ENCODE measurements at places on chromosomes 5 and 9. TPM values are rescaled to one million over a fixed set of nuclear protein-coding genes. Genes with fewer than 3 reads are reported as not detected.

DNA sequence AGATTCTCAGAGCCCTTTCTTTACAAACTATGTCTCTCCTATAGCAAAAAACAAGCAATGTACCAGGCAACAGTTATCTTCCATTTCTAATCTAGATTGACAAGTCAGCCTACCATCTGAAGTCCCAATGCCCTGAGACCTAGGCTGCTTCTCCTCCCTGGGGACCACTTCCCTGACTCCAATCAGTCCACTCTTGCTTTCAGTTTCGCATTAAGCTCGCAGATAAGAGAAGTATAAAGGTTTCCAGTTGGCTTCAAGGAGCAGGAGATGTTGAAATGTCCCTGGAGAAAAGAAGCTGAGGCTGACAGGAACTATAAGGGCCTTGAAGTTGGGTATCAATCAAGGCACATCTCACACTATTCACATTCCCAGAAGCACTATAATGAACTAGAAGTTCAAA, 32.3 kb downstream of the ERP44 start:
- no peaks in the 10 kb centered on the region for H3K36me3 ChIP-seq
- H3K4me1 ChIP-seq, result no peaks in the 10 kb centered on the region
- no peaks in the 10 kb centered on the region for H3K27me3 ChIP-seq
- H3K4me3 ChIP-seq, result no peak overlapping the region

DNA sequence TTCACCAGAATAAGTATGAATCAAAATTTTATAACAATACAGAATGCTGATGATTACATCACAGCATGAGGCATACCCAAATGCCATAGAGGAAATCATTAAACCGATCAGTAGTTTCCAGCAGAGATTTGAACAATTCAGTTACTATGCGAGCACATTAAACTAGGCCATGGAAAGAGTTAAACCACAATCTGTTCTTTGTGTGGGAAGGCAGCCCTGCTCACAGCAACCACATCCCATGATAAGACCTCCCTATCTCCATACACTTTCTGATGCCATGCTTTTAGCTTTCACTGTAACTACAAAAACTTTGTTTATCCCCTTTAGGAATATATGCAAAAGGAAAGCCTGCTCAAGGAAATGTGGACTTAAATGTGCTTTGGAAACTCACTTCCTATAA, 4.5 kb downstream of the NFIB start:
- H3K27me3 ChIP-seq, result peaks cover 54% of the 10 kb centered on the region
- ATAC-seq, result peak; percentile 39
- H3K4me1 ChIP-seq, result peaks cover 5% of the 10 kb centered on the region
- no peak overlapping the region for H3K4me3 ChIP-seq

DNA sequence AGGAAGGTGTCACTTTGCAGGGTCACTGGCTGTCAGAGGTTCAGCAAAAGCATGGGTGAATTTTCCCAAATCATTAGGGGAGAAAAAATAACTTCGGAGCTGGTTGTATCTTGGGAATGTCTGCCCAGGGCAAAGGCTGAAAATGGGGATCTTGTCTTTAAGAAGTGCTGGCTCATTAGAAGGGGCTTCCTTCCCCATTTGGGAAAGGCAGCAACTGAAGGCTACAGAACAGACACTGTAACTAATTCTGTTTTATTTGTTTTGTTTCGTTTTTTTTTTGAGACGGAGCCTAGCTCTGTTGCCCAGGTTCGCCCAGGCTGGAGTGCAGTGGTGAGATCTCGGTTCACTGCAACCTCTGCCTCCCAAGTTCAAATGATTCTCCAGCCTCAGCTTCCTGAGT, 70.3 kb upstream of the PCA3 start:
- H3K27me3 ChIP-seq, result peaks cover 47% of the 10 kb centered on the region
- no peak overlapping the region for H3K4me3 ChIP-seq
- no peak for ATAC-seq
- H3K27ac ChIP-seq, result no peak overlapping the region
- no peaks in the 10 kb centered on the region for H3K36me3 ChIP-seq
- H3K4me1 ChIP-seq, result peaks cover 5% of the 10 kb centered on the region

GRCh38 chr5:89020926-89021610, 138.1 kb upstream of the MEF2C start:
- no peaks in the 10 kb centered on the region for H3K36me3 ChIP-seq
- H3K4me1 ChIP-seq, result no peaks in the 10 kb centered on the region
- H3K4me3 ChIP-seq, result no peak overlapping the region
- no peaks in the 10 kb centered on the region for H3K27me3 ChIP-seq

The CCT5 gene
- total RNA-seq, result 188 TPM

- no peak overlapping the region for H3K4me3 ChIP-seq
- H3K27ac ChIP-seq, result no peak overlapping the region
These were observed 153.2 kb downstream of the MED10 start for GRCh38 chr5:6225121-6225607.

- no peak for ATAC-seq
- H3K27ac ChIP-seq, result no peak overlapping the region
- no peaks in the 10 kb centered on the region for H3K27me3 ChIP-seq
- no peaks in the 10 kb centered on the region for H3K4me1 ChIP-seq
- H3K4me3 ChIP-seq, result no peak overlapping the region
These were observed 432.6 kb downstream of the CDH18 start for GRCh38 chr5:19555436-19555835.

DNA sequence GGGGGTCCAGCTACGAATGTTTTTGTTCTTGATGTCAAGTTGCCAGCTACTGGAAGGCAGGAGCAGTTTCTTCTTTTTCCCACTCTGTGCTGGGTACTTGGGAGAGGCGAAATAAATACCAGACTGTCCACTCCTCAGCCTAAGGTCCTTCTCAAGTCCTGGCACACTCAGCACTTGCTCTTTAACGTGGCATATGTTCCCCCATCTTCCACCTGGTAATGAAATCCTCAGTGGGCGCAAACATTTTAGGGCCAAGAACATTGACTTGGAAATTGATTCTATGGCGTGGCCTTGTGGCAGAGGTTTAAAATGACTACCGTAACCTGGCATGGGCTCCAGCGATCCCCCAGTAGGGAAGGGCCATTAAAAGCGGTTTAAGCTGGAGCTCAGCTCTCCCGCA, 51.1 kb upstream of the UBTD2 start:
- no peak overlapping the region for H3K4me3 ChIP-seq
- peaks cover 9% of the 10 kb centered on the region for H3K27me3 ChIP-seq
- ATAC-seq, result no peak
- no peaks in the 10 kb centered on the region for H3K36me3 ChIP-seq
- H3K27ac ChIP-seq, result no peak overlapping the region

GRCh38 chr5:180138214-180138975, 66.8 kb upstream of the RNF130 start:
- H3K36me3 ChIP-seq, result no peaks in the 10 kb centered on the region
- ATAC-seq, result no peak
- H3K27me3 ChIP-seq, result peaks cover 19% of the 10 kb centered on the region
- H3K4me3 ChIP-seq, result no peak overlapping the region

The NMUR2 gene
- total RNA-seq, result not detected

DNA sequence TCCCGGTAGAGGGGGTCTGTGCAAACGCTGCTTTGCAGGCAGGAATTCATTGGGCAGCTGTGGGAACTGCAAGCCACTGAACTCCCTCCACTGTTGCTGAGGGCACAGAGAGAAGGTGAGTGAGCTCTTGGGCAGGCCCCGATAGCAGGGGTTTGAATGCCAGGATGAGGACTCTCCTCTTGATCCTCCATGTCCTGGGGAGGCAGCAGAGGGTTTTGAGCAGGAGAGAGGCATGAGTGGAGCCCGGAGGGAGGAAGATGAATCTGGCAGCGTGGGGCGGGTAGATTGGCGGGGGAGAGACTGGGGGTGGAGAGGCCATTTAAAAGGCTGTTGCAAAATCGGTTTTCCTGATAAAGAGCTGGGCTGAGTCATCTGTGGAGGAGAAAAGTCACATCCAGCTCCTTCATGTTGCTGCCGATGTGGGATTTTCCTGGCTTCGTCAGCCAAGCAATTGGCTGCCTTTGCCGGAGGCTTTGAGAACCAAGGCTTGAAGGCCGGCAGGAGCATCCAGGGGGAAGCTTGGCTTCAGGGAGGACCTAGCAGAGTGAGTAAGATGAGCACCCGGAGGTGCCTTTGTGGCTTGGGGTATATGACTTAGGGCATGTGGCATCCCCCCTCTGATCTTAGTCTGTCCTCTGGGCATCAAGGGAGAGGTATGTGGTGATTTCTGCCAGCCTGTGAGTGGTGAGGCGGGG, at the start of gene SYNPO:
SYNPO (plus strand) TSS at position 350 of the 695 bp plus-strand sequence. CDS start 7,616 bp downstream, outside the sequence.
- no peaks in the 10 kb centered on the region for H3K4me1 ChIP-seq
- peaks cover 13% of the 10 kb centered on the region for H3K27me3 ChIP-seq
- no peak within 1 kb of the TSS for H3K27ac ChIP-seq
- H3K36me3 ChIP-seq, result no peaks in the 10 kb centered on the region
- H3K4me3 ChIP-seq, result no peak within 1 kb of the TSS
- no peak for ATAC-seq

The ELOVL7 gene
- 0.24 TPM for total RNA-seq

DNA sequence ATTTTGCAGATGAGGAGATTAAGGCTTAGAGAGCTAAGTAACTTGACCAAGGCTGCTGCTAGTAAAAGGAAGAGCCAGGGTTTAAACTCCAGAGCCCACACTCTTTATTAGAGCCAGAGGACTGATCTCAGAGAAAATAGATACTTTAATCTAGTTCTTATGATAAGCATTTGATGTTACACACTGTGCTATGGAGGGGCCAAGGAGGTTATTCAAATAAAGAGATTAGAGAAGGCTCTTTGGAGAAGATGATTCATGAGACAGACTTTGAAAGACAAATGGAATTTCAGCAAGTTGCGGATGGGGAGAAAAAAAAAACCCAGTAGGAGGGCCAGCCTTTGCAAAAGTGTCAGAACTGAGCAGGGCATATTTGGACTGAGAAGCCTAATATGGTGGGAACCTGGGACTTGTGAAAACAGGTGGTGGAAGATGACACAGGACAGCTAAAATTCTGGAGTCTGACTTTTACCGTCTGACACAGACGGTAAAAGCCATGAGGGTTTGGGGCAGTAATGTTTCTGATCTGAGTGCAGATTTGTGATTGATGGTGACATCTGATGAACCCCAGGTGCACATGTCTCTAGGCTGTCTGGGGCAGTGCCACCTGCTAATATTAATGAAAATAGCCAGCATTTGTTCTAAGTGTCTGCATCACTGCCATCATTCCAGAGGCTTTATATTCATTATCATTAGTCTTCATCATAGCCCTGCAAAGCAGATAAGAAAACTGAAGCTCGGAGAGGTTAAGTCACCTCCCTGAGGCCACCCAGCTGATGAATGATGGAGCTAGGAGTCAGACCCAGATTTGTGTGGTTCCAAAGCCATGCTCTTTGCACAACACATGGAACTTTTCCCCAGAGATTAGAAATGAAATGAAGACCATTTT, 65.3 kb upstream of the CXCL14 start:
- no peaks in the 10 kb centered on the region for H3K4me1 ChIP-seq
- no peak overlapping the region for H3K27ac ChIP-seq
- no peak for ATAC-seq
- H3K4me3 ChIP-seq, result no peak overlapping the region

- H3K27me3 ChIP-seq, result peaks cover 3% of the 10 kb centered on the region
- no peak overlapping the region for H3K27ac ChIP-seq
- H3K36me3 ChIP-seq, result no peaks in the 10 kb centered on the region
- ATAC-seq, result peak; percentile 90
- H3K4me3 ChIP-seq, result no peak overlapping the region
These were observed 31.4 kb upstream of the EGFL7 start for GRCh38 chr9:136631038-136632000.

The HTR1A gene
- not detected for total RNA-seq

The CAMK4 gene
- total RNA-seq, result 36.0 TPM

- ATAC-seq, result no peak
- H3K4me1 ChIP-seq, result no peaks in the 10 kb centered on the region
- H3K36me3 ChIP-seq, result no peaks in the 10 kb centered on the region
- H3K27ac ChIP-seq, result no peak overlapping the region
- no peaks in the 10 kb centered on the region for H3K27me3 ChIP-seq
- no peak overlapping the region for H3K4me3 ChIP-seq
These were observed 27.0 kb upstream of the PRRC2B start for GRCh38 chr9:131366761-131367401.

- ATAC-seq, result no peak
- H3K4me3 ChIP-seq, result peak overlapping the region; percentile 80
- H3K36me3 ChIP-seq, result no peaks in the 10 kb centered on the region
- H3K4me1 ChIP-seq, result peaks cover 43% of the 10 kb centered on the region
- peaks cover 4% of the 10 kb centered on the region for H3K27me3 ChIP-seq
These were observed 307.8 kb downstream of the RAB3C start for GRCh38 chr5:58890701-58891085.

GRCh38 chr9:36332006-36332405, 68.1 kb downstream of the RNF38 start:
- H3K27ac ChIP-seq, result peak overlapping the region; percentile 76
- H3K27me3 ChIP-seq, result no peaks in the 10 kb centered on the region
- no peak for ATAC-seq
- H3K4me3 ChIP-seq, result no peak overlapping the region
- H3K36me3 ChIP-seq, result peaks cover 30% of the 10 kb centered on the region

DNA sequence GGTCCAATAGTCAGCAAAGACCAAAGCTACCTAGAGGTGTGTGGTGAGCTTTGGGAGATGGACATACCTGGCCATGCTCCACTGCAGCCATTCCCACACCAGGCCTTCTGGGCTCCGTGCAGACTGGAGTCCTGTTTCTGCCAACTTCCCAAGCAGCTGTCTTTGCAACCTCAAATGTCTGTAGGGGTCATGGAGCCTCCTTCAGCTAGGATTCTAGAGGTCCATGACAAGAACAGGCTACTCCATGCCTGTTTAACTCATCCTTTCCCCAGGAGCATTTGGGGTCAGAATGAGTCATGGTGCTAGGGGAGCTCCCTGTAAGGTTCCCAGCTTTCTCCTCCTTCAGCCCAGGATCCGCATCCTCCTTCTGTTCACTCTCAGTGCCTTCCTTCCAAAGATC, 17.1 kb downstream of the VPS13A start:
- H3K4me1 ChIP-seq, result peaks cover 37% of the 10 kb centered on the region
- no peaks in the 10 kb centered on the region for H3K27me3 ChIP-seq
- no peaks in the 10 kb centered on the region for H3K36me3 ChIP-seq
- H3K4me3 ChIP-seq, result no peak overlapping the region

- H3K4me1 ChIP-seq, result peaks cover 35% of the 10 kb centered on the region
- peak within 1 kb of the TSS; percentile 92 for H3K4me3 ChIP-seq
- ATAC-seq, result peak; percentile 83
- H3K36me3 ChIP-seq, result peaks cover 20% of the 10 kb centered on the region
- peak within 1 kb of the TSS; percentile 96 for H3K27ac ChIP-seq
- peaks cover 5% of the 10 kb centered on the region for H3K27me3 ChIP-seq
These were observed at the start of gene DENND1A for GRCh38 chr9:123929870-123930831. Gene DENND1A (minus strand): TSS chr9:123930126. CDS start chr9:123929905, 221 bp downstream.

The DMGDH gene
- total RNA-seq, result 1.9 TPM

DNA sequence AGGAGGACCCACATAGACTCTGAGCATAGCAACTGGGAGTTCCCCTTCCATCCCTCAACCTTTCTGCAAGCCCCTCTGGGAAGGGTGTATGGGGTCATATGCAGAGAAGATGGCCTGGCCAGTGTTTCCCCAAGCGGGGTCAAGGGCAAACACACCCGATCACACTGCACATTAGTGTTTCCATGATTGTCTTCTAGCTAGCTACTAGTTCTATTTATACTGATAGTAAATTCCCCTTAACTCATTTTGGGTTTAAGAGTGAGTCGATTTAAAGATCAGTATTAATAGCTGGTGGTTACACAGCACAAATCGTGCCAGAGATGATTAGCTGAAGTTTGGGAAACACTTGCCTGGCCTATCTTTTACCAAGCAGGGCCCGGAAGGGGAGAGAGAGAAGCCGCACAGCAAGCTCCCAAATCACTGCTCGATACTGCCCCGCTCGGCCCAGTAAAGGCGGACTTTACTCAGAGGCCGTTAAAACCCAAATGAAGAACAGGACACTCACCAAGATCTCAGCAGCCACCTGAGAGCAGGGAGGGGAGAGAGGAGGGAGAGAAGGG, 29.4 kb upstream of the TNIP1 start:
- H3K27me3 ChIP-seq, result no peaks in the 10 kb centered on the region
- peaks cover 20% of the 10 kb centered on the region for H3K4me1 ChIP-seq
- H3K4me3 ChIP-seq, result no peak overlapping the region
- peaks cover 99% of the 10 kb centered on the region for H3K36me3 ChIP-seq

- H3K36me3 ChIP-seq, result peaks cover 84% of the 10 kb centered on the region
- no peaks in the 10 kb centered on the region for H3K27me3 ChIP-seq
- no peaks in the 10 kb centered on the region for H3K4me1 ChIP-seq
- H3K4me3 ChIP-seq, result no peak overlapping the region
- peak overlapping the region; percentile 25 for H3K27ac ChIP-seq
These were observed 40.7 kb downstream of the SECISBP2 start for GRCh38 chr9:89358985-89359384.
